ENCODE measurements at places on chromosomes 3 and 15. TPM values are rescaled to one million over a fixed set of nuclear protein-coding genes. Genes with fewer than 3 reads are reported as not detected.

Gene UROC1
- not detected for total RNA-seq

Gene IGDCC3
- not detected for total RNA-seq

Gene TNFSF10
- total RNA-seq: 1.2 TPM

DNA sequence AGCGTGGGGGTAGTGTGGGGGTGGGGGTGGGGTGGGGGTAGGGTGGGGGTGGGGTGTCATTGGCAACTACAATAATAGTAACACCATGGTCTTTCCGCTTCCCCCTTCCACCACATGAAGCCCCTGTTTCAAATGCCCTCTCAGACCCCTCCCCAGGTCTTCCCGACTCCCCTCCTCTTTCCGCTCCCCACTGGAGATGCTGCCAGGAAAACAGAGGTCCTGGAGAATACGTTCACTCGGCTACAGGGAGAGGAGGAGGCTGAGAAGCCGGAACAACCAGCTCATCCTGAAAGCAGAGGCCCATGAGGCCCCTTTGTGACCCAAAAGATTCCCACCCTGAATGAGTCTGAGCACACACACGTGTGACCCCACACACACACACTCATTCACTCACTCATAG, 75.4 kb downstream of the CPN2 start:
- peak; percentile 15 for DNase-seq

DNA sequence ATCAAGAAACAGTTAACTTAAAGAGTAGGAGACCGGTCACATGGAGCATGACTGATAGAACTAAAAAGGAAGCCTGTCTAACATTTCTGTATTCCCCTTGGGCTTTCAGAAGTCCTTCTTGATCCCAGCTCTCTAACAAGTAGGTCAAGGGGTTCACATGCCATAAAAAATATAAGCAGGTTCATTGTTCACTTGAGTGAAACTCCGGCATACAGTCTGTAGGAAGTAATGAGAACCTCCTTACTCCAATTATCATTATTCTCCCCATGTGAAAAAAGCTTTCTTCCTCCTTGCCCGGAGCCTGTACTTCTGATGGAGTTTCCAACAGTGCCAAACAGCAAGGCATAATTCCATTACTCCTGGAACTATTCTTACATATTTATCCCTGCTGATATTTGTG, 242.8 kb upstream of the CNTN4 start:
- DNase-seq: no peak

DNA sequence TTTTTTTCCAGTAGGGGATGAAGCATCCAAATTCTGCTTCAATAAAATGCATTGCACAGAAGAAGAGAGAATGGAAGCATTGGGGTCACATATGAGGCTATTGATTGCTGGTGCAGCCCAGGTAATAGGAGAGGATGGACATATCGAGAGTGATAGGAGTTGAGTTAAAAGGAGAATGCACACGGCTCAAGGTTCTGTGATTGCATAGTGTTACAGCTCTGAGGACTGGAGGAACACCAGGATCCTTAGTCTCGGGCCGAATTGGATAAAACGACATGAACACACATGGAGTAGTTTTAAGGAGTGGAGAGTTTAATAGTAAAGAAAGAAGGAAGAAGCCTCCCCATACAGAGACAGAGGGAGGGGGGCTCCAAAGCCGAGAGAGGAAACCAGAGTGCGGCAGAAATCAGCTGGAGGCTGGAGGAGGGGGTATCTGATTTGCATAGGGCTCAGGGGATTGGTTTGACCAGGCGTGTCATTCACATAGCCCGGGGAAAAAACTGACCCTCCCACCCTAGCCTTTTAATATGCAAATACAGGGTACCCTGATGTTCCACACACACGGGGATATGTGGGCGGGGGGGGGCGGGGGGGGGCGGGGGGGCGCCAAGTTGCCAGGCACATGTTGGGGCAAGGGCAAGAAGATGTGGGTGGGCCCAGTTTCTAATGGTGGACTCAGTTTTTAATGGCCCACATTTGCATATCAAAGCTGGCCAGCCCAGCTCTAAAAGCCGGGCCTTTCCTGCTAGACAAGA, 156.9 kb downstream of the AGBL1 start:
- DNase-seq: no peak

Data from PC-3 (cell line).